Naive thymus-derived CD8-positive, alpha-beta T cell (primary cell): ENCODE measurements at places on chromosomes 3 and 15.
A peak's percentile ranks its signal among the peaks of the same experiment; 100 is the strongest.

DNA sequence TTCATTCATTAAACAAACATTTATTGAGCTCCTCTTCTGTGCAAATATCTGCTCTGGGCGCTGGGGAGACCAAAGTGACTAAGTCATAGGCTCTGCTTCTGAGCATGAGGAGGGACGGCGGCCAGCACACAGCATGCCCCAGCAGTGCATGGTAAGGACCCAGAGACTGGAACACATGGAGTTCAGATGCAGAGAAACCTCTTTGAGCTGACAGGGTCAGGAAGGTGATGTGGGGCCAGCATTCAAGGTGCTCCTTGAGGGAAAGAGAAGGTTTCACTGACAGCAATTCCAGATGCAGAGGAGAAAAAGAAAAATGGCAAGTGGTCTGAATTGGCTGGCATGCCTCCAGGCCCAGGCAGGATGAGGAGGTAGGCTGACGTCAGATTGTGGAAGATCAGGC, 234.5 kb downstream of the UACA start:
- peak overlapping the region; percentile 98 for H3K27ac ChIP-seq
- DNase-seq = peak; percentile 21
- no peaks in the 10 kb centered on the region for H3K36me3 ChIP-seq
- H3K4me3 ChIP-seq = peak overlapping the region; percentile 86
- peaks cover 76% of the 10 kb centered on the region for H3K4me1 ChIP-seq
- no peaks in the 10 kb centered on the region for H3K27me3 ChIP-seq

DNA sequence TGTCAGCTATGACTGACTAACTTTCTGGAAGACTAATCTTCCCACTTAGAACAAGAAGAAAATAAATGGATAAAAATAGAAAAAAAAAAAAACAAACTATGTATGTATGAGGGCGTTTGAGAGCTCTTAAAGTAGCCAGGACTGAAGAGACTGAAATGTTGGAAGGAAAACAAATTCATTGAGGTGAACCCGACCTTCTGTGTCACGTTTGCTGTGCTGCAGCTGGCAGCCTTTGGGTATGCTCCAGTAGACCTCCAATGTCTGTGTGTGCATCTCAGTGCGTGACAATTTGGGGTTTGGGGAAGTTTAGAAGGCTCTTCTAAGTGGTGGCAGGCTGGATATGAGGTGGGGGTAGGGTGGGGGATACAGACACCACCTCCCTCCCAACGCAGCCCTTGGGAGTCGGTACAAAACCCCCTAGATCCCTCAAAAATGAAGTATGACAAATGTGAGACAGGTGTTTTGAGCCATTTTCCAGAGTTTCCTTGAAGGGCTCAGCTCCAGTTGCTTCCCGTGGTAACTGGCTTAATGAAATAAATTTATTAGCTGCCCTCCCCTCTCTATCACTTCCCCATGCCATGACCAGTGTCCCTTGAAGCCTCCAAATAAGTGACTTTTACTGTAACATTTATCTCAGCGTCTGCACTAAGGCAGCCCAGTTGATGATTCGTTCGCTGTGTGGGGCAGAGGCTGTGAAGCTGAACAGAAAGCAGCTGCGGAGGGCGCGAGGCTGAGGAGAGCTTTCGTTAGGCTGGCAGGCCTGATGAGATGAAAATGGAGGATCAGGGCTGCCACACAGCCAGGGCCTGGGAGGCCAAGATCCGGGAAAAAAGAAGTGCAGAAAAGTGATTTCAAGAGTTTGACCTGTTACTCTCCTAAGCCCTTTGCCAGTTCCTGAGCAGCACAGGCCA, 34.9 kb upstream of the GABRB3 start:
- no peak overlapping the region for H3K4me3 ChIP-seq
- no peaks in the 10 kb centered on the region for H3K4me1 ChIP-seq
- peaks cover 2% of the 10 kb centered on the region for H3K27me3 ChIP-seq
- no peak for DNase-seq
- H3K36me3 ChIP-seq = peaks cover 4% of the 10 kb centered on the region

- DNase-seq = no peak
- no peaks in the 10 kb centered on the region for H3K4me1 ChIP-seq
- no peak overlapping the region for H3K27ac ChIP-seq
- no peak overlapping the region for H3K4me3 ChIP-seq
- no peaks in the 10 kb centered on the region for H3K36me3 ChIP-seq
- peaks cover 4% of the 10 kb centered on the region for H3K27me3 ChIP-seq
Measured at GRCh38 chr15:71752604-71753289, 57.6 kb upstream of the NR2E3 start.

DNA sequence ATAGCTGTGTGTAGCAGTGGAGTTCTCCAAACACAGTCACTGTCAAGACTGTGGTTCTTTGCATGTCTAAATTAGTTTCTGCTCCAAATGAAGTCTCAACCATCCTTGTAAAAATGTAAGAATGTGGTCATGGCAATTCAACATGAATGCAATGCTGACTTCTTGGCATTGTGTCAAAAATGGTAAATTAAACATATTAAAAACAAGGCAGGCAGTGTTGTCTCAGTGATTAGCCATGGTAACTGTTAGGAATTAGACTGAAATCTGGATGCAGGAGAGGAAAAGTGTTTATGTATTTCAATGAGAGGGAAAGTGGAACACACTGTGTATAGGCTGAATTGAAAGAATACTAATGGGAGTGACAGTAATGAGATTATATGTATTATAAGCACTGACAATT, 597.2 kb downstream of the EDEM1 start:
- H3K36me3 ChIP-seq = no peaks in the 10 kb centered on the region
- H3K27ac ChIP-seq = no peak overlapping the region
- no peaks in the 10 kb centered on the region for H3K27me3 ChIP-seq
- H3K4me3 ChIP-seq = no peak overlapping the region
- H3K4me1 ChIP-seq = no peaks in the 10 kb centered on the region
- DNase-seq = no peak

- peak overlapping the region; percentile 26 for H3K4me3 ChIP-seq
- DNase-seq = peak; percentile 50
- H3K36me3 ChIP-seq = peaks cover 3% of the 10 kb centered on the region
Measured at GRCh38 chr15:91032919-91033803, 10.8 kb upstream of the VPS33B start.

- H3K4me1 ChIP-seq = no peaks in the 10 kb centered on the region
- H3K4me3 ChIP-seq = no peak overlapping the region
- no peak overlapping the region for H3K27ac ChIP-seq
- DNase-seq = no peak
- peaks cover 6% of the 10 kb centered on the region for H3K36me3 ChIP-seq
Measured at GRCh38 chr3:94036909-94037507, 8.6 kb upstream of the STX19 start.

- H3K27ac ChIP-seq = no peak overlapping the region
- H3K4me1 ChIP-seq = no peaks in the 10 kb centered on the region
- no peaks in the 10 kb centered on the region for H3K27me3 ChIP-seq
- H3K36me3 ChIP-seq = peaks cover 44% of the 10 kb centered on the region
- DNase-seq = no peak
- H3K4me3 ChIP-seq = no peak overlapping the region
Measured at GRCh38 chr3:170258105-170258487, 35.9 kb downstream of the PRKCI start.

GRCh38 chr3:127865941-127866340, 43.6 kb upstream of the MGLL start:
- H3K4me1 ChIP-seq = no peaks in the 10 kb centered on the region
- H3K4me3 ChIP-seq = no peak overlapping the region
- H3K36me3 ChIP-seq = no peaks in the 10 kb centered on the region
- H3K27me3 ChIP-seq = peaks cover 4% of the 10 kb centered on the region

GRCh38 chr3:17047162-17047561, 162.4 kb downstream of the PLCL2 start:
- H3K27ac ChIP-seq = no peak overlapping the region
- peaks cover 67% of the 10 kb centered on the region for H3K36me3 ChIP-seq
- DNase-seq = no peak
- no peaks in the 10 kb centered on the region for H3K27me3 ChIP-seq
- peaks cover 30% of the 10 kb centered on the region for H3K4me1 ChIP-seq
- H3K4me3 ChIP-seq = no peak overlapping the region

GRCh38 chr3:33037471-33037870, 59.5 kb downstream of the GLB1 start:
- H3K4me1 ChIP-seq = no peaks in the 10 kb centered on the region
- peaks cover 43% of the 10 kb centered on the region for H3K36me3 ChIP-seq
- H3K27me3 ChIP-seq = peaks cover 24% of the 10 kb centered on the region
- no peak overlapping the region for H3K27ac ChIP-seq
- H3K4me3 ChIP-seq = no peak overlapping the region
- no peak for DNase-seq

- H3K4me3 ChIP-seq = no peak overlapping the region
- no peak for DNase-seq
- H3K4me1 ChIP-seq = no peaks in the 10 kb centered on the region
- H3K27me3 ChIP-seq = no peaks in the 10 kb centered on the region
- H3K27ac ChIP-seq = no peak overlapping the region
- no peaks in the 10 kb centered on the region for H3K36me3 ChIP-seq
Measured at GRCh38 chr3:111956995-111957734, 21.7 kb upstream of the ABHD10 start.

DNA sequence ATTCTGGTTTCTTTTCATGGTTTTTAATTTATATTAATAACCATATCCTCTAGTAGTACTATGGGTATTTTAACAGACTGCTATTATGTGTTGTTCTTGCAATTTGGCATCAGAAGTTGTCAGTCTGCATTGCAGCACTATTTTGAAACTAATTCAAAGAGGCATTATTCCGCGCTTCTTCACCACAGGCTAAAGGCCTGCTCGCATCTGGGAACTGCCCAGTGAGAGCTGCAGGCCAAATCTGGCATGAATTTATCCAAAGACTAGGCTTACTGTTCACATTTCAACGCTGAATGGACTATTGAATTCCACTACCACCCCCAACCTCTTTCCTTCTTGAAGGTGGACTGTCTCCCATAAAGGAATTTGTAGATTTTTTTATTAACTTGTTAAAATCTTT, 310.4 kb upstream of the NR2F2 start:
- no peak overlapping the region for H3K4me3 ChIP-seq
- no peaks in the 10 kb centered on the region for H3K36me3 ChIP-seq
- peaks cover 21% of the 10 kb centered on the region for H3K27me3 ChIP-seq
- H3K4me1 ChIP-seq = no peaks in the 10 kb centered on the region
- no peak overlapping the region for H3K27ac ChIP-seq

DNA sequence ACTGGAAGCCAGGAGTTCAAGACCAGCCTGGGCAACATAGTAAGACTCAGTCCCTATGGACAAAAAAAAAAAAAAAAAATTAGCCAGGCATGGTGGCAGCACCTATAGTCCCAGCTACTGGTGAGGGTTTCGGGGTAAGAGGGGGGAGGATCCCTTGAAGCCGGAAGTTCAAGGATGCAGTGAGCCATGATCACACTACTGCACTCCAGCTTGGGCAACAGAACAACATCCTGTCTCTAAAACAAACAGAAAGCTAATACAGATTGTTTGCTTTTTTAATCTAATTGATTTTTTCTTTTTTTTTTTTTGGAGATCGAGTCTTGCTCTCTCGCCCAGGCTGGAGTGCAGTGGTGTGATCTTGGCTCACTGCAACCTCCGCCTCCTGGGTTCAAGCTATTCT, 1.6 kb upstream of the IMP3 start:
- H3K27ac ChIP-seq = no peak overlapping the region
- peaks cover 18% of the 10 kb centered on the region for H3K4me1 ChIP-seq
- no peak for DNase-seq
- no peak overlapping the region for H3K4me3 ChIP-seq

GRCh38 chr3:195268576-195269309, 2.2 kb downstream of the XXYLT1 start:
- H3K27me3 ChIP-seq = no peaks in the 10 kb centered on the region
- no peak for DNase-seq
- peak overlapping the region; percentile 49 for H3K27ac ChIP-seq

GRCh38 chr3:172104471-172105072, 65.2 kb downstream of the FNDC3B start:
- peak overlapping the region; percentile 84 for H3K27ac ChIP-seq
- no peak overlapping the region for H3K4me3 ChIP-seq
- DNase-seq = no peak
- no peaks in the 10 kb centered on the region for H3K36me3 ChIP-seq
- no peaks in the 10 kb centered on the region for H3K27me3 ChIP-seq

- H3K4me3 ChIP-seq = no peak overlapping the region
- no peak for DNase-seq
- peak overlapping the region; percentile 32 for H3K27ac ChIP-seq
- no peaks in the 10 kb centered on the region for H3K27me3 ChIP-seq
Measured at GRCh38 chr3:9450991-9451390, 53.6 kb downstream of the SETD5 start.

- H3K36me3 ChIP-seq = no peaks in the 10 kb centered on the region
- DNase-seq = no peak
- H3K4me1 ChIP-seq = no peaks in the 10 kb centered on the region
- H3K4me3 ChIP-seq = no peak overlapping the region
Measured at GRCh38 chr3:106522397-106522796, 653.6 kb upstream of the CBLB start.

- H3K27ac ChIP-seq = no peak overlapping the region
- H3K27me3 ChIP-seq = peaks cover 61% of the 10 kb centered on the region
- H3K4me3 ChIP-seq = no peak overlapping the region
- peaks cover 8% of the 10 kb centered on the region for H3K36me3 ChIP-seq
- DNase-seq = no peak
Measured at GRCh38 chr3:169666376-169667165, 3.1 kb upstream of the MECOM start.

DNA sequence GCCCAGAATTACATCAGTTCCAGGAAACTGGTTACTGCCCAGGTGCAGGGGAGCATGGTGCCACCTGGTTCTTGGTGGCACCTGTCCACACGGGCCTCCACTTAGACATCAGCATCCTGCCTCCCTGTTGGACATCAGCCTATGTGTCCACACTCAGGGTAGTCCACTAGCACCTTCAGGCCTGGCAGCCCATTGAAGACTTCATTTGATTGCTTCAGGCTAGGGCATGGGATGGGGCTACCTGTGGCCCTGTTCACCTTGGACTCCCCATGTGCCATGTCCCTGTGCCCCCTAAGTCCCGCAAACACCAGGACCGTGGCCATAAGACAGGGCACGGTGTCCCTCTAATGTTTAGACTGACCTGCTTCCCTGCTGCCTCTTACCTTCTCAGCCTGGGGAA, 30.9 kb downstream of the CYP8B1 start:
- H3K27ac ChIP-seq = no peak overlapping the region
- H3K4me1 ChIP-seq = peaks cover 12% of the 10 kb centered on the region
- H3K36me3 ChIP-seq = no peaks in the 10 kb centered on the region
- no peak overlapping the region for H3K4me3 ChIP-seq
- no peaks in the 10 kb centered on the region for H3K27me3 ChIP-seq

DNA sequence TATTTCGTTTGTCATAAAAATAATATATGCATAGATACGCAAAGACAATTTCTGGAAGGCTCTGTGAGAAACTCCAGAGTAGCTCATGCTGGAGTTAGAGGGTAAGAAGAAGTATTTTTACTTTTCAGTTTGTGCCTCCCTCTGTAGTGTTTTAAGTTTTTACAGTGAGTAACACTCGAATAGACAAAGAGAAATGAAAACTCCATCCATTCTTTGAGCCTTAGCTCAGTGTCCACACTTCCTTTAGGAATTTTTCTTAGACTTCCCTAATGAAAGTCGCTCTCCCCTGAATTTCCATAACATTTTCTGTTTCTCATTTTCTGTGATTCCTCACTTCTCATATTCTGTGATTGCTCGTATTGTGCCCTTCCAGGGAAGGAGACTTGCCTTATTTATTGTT, 2.1 kb downstream of the BLOC1S6 start:
- H3K4me3 ChIP-seq = peak overlapping the region; percentile 100
- no peak for DNase-seq
- H3K27ac ChIP-seq = no peak overlapping the region
- peaks cover 4% of the 10 kb centered on the region for H3K36me3 ChIP-seq
- no peaks in the 10 kb centered on the region for H3K27me3 ChIP-seq
